Thymus (tissue), 14 donors: ENCODE measurements at places on chromosomes 5 and 9. TPM values are rescaled to one million over a fixed set of nuclear protein-coding genes. Genes with fewer than 3 reads are reported as not detected.

- no peak for DNase-seq
Observed at GRCh38 chr5:164475339-164475977, 970.0 kb downstream of the MAT2B start.

DNA sequence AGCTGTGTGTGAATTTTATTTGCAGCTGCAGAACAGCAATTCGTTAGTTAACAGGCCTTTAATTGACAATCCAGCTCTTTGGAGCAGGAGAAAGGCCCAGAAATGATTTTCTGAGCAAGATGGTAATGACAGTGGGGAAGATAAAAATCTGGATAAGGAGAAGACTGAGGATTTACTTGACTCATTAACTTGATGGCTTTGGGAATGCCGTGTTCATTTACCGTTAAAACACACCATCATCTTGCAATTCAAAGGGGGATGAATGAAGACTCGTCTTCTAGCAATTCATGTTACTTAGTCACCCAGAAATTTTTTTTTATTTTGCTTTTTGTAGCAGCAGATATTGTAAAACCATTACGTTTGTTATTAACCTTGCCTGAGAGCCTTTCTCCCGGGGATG lies 52.0 kb downstream of the PTTG1 start:
- DNase-seq, result no peak

DNA sequence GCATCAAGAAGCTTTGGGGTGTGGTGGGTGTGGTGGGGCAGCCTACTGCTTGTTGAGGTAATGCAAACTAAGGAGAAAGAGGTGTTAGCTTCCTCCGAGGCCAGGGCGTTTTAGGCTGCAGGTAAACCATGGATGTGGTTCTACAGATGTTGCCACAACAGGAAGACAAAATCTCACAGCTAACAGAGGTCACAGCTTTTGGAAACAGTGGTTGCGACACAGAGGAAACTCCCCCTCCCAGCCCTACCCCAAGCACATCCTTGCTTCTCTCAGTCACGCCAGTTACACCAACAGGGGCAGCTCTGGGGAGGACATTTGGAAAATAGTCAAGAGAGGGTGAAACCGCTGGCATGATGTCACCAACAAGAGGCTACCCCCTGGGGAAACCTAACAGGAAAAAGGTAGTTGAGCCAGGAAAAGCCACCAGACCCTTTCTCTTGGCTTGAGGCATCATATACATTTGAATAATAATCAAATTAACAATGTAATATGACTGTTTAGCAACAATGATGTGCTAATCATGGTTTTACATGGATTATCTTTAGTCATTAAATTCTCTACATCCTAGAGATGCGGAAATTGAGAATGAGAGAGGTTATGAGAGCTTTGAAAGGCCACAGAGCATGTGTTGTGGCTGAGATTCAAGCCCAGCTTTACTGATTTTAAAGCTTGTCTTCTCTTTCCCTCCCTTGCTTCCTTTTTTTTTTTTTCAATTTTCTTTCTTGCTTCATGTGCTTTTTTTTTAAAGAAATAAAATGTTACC lies 82.2 kb upstream of the IL12B start:
- DNase-seq, result peak; percentile 55

DNA sequence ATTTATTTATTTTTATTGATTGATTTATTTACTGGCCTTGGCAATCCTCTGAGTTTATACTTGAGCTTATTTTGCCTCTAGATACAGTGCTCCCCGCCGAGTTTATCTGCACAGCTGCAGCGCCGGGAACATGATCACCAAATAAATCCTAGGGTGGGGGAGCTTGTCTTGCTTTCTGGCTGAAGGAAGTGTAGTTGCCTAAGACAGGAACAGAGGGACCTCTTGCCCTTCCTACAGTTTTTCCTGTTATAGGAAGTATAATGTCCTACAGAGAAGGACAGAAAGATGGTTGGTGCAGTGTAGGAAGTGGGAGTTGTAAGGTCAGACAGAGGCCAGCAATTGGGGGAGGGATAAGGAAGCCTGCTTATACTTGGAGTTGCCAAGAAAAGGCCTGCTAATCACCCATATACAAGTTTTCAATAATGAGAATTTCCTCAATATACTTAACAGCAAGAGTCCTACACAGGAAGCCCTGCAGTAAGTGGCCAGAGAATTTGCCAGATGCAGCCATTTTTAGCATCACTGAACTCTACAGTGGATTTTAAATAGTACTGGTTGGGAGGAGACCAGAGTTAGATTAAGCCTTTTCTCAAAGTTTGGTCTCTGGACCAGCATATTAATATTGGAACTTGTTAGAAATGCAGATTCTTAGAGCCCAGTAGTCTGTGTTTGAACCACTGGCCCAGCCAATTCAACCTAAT lies 7.7 kb downstream of the AOPEP start:
- no peak for DNase-seq

DNA sequence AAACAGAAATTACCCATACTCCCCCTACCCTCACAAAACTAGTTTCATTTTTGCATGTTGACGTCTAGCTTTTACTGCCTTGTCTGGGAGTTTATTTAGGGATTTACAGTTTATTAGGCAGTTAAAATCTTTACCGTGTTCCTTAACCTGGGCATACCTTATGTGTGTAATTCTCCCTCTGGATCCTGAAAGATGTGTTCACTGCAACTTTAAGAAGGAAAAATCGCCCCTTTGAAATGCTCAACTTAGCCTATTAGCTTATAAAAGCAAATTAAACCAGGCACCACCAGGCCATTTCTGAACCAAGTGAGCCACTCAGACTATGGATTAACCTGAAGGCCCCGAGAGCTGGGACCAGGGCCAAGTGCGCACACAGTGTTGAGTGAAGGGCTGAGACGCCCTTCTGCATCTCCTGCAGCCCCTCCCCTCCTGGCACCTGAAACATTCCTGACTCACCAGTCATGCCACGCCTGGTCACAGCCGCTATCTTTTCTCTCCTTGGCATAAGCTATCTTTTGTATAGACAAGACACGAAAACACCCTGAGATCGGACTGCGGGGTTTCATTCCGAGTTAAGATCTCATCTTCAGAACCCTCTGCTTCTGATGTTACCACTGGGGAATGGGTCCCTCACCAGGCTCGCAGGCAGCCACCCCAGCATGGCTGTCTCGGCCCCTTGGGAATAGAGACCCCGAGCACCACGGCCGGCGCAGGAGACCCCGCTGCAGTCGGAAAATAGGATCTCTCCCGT lies 111.9 kb downstream of the ROR2 start:
- DNase-seq, result no peak

DNA sequence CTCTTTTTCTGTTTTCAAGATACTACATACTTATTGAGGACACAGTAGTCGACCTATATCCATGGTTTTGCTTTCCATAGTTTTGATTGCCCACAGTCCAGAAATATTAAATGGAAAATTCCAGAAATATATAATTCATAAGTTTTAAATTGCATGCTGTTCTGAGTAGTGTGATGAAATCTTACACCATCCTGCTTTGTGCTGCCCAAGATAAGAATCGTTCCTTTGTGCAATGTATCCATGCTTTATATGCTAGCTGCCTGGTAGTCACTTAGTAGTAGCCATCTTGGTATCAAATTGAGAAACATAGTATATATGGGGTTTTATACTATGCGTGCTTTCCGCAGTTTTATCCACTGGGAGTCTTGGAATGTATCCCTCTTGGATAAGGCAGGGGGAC lies 59.0 kb downstream of the CWC27 start:
- no peak for DNase-seq

- DNase-seq, result no peak
Observed at GRCh38 chr5:151199581-151200185, 24.2 kb downstream of the CCDC69 start.

DNA sequence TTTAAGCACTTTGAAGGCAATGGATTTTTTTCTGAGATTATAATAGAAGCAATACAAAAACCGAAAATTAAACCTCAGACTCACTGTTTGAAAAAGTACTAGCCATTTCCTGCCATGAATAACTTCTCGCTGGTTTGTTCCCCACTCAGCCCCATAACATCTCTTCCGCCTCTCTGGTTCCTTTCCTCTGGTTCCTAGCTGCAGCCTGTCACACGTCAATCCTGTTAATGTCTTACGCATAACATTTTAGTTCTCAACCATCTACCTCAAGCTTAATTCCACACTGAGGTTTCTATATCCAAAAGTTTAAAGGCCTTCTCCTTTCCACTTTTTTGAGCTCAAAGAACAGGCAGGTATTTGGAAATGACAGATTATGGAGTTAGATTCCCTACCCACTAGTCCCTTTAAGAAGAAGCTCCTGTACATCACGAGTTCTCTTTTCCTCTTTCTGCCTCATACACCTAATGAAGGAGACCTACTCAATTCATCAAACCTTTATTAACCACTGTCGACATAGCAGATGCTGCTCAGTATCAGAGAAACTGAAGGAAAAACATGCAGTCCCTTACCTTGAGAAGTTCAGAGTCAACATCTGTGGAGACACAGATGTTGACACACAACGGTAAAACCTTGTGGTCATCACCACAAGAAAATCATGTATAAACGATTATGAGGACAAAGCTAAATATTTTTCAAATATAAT lies 243.0 kb upstream of the PTGER4 start:
- DNase-seq, result peak; percentile 68

GRCh38 chr5:111198281-111198966 lies 25.8 kb upstream of the CAMK4 start:
- DNase-seq, result no peak

DNA sequence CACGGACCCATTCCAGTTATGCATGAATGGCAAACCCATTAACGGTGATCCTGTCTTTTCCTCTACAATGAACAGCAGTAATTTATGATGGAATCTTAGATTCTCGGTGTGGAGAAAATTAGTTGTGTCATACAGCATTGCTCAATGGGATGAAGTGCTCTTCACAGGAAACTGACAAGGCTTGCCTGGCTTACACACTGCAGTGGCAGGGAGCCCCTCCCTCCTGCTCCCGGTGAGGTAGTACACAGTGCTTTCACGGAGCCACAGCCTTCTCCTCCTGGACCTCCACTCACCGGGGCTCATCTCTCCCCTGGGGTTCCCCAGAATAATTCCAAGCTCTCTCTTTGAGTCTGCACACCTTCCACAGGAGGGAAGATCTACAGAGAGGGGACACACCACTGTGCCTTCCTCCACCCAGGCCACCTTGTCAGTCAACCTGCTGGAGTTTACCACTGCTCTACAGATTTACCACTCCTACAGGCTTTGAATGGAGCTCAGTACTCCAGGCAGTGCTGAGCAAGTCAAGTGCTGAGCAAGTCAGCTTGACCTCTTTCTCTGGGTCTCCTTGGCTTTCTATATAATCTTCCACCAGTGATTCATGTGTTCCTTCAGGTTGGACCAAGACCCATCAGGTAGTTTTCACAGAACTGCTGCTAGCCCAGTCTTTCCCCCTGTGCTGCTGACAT lies 59.1 kb upstream of the TBC1D2 start:
- no peak for DNase-seq

- DNase-seq, result no peak
Observed at GRCh38 chr9:117425566-117425965, 10.7 kb upstream of the ASTN2 start.

DNA sequence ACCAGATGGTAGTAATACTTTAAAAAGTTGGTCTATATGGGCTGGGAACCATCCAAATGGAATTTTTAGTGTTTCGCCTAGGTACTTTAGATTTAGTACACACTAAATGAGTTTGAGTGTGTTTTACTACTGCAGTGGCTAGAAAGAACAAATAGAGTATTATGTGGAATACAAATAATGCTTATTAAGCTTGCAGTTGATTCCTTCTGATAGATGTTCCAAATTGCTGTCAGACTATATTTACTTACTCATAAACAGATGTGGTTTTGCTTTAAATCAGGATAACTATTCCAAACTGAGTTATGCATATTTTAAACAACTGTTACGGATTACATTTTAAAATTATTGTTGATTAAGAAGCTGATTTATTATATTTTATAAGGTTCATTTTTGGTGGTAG lies 103.3 kb downstream of the ZSWIM6 start:
- DNase-seq, result no peak

DNA sequence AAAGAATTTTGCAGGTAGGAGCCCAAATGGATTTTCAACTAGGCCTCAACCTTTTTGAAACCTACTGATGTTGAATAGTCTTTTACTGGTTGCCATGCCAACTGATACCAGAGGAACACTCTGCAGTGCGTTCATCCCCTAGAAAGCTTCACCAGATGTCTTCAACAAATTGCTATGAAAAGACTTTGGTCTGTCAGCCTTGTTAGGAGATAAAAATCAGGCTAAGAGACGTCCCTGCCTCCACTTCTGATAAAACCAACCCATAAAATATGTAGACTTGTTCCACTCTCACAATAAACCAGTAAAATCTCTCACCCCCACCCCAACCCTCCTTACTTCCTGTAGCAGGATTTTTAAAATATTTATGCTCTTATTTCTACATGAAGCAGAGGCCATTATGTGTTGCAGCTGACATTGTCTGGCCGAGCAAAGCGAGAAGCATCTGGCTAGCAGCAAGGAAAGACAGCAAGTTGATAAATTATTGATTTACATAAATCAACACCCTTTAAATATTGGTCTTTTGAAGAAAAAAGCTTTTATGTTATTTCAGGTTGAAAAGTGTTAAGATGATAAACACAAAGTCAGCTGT lies 428.7 kb downstream of the ISL1 start:
- DNase-seq, result no peak

GRCh38 chr9:95512709-95513095 lies 4.1 kb downstream of the PTCH1 start:
- no peak for DNase-seq

DNA sequence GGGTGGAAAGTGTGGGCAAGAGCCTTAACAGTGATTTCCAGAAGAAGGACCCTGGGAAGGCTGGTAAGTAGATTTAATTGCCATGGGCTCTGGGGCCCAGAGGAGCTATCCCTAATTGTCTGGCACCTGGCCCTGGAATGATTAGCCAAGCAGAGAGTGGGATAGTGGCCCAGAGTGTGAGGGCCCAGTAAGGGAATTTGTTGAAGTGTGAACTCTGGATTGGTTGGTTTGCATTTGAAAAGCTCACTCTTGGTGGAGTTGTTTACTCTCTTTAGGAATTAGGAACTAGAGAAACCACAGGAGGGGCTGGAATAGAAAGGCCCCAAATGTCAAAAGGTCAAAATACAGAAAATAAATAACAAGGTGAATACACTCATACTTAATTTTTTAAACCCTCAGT lies 207.1 kb downstream of the GABRG2 start:
- no peak for DNase-seq

DNA sequence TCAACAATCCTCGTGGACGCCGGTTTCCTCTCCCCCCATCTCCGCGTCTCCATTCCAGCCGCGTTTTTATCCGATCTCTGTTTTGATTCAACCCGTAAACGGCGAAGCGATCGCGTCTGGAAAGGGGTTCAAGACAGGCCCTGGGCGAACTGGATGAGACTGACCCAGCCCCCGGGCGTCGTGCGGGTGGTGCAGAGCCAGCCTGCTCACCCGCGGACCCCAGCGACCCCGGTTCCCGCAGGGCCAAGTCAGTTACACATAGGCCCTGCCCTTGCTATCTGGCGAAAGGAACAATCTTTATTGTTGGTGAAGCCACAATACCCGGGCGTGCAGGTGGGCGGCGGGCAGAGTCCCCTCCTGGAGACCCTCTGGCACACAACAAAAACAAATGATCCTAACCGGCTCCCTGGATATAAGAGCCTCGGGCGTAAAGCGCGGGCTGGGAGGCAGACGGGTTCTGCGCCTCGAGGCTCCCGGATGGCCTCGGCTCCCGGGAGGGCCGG lies 1.8 kb downstream of the TLX3 start:
- no peak for DNase-seq

- no peak for DNase-seq
Observed at GRCh38 chr5:56471707-56472106, 238.6 kb upstream of the ANKRD55 start.

The OMD gene
- total RNA-seq, result 0.61 TPM

The PRELID1 gene
- 105 TPM for total RNA-seq

The ADCY2 gene
- 0.42 TPM for total RNA-seq

The QRFP gene
- 0.05 TPM for total RNA-seq

The ENHO gene
- 0.47 TPM for total RNA-seq
